Inflammatory macrophage (primary cell): ENCODE measurements at places on chromosomes 6 and 20.

GRCh38 chr6:52050051-52050405 lies 37.4 kb downstream of the PKHD1 start:
- DNase-seq = no peak

DNA sequence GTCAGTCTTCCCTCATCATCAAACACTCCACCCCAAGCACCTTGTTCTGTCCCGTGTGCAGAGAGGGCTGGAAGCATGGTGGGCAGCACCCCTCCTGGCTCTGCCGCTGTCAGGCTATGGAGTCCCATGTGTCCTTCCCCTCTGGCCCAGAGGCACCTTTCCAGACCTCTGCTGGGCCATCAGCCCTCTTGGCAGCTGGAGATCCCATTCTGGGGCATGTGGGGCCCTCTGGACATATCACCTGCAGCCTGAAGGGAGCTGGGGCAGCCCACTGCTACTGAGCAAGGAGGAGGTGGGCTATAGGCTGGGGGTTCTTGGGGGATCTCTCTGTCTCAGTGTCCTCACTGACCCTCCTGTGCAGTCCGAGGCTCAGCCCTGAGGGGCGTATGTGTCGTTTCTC lies 42.2 kb downstream of the SUN5 start:
- DNase-seq = no peak

GRCh38 chr6:28907394-28907793 lies 16.4 kb downstream of the TRIM27 start:
- peak; percentile 64 for DNase-seq

GRCh38 chr6:113530769-113531168 lies 326.4 kb upstream of the MARCKS start:
- no peak for DNase-seq

DNA sequence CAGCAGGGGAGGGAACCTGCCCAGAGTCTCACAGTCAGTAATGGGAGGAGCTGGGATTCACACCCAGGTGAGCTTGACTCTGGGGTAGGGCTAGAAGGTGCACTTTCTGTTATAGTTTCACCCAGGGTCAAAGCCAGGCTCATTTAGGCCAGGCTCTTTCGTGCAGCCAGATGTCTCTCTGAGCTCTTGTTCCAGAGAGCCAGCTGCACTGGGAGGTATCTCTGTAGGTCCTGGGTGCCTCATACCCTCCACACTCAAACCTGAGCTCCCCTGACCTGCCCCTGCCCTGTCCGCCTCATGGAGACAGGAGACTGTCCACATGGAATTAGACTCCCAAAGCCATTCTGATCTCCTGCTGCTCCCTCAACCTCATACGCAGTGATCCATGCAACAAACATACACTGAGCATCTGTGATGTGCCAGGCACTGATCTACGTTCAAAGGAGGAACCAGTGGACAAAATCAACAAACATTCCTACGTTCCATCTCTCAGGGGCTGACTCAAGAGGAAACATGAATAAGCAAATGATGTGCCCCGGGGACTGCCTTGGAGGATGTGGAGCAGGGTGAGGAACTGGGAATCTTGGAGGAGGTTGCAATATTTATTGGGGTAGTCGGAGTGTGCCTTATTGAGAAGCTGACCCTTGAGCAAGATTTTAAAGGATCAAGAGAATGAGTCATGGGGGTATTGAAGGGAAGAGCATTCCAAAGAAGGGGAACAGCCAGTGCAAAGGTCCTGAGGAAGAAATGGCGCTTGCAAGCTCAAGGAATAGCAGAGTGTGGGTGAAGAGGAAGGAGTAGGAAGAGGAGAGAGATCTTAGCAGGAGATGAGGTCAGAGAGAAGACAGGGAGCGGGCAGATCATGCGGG lies 71.3 kb upstream of the TOX2 start:
- DNase-seq = peak; percentile 27

GRCh38 chr6:141688916-141689315 lies 443.8 kb upstream of the GJE1 start:
- DNase-seq = no peak

GRCh38 chr6:110358553-110359160 lies 508 bp upstream of the METTL24 start:
- DNase-seq = no peak

DNA sequence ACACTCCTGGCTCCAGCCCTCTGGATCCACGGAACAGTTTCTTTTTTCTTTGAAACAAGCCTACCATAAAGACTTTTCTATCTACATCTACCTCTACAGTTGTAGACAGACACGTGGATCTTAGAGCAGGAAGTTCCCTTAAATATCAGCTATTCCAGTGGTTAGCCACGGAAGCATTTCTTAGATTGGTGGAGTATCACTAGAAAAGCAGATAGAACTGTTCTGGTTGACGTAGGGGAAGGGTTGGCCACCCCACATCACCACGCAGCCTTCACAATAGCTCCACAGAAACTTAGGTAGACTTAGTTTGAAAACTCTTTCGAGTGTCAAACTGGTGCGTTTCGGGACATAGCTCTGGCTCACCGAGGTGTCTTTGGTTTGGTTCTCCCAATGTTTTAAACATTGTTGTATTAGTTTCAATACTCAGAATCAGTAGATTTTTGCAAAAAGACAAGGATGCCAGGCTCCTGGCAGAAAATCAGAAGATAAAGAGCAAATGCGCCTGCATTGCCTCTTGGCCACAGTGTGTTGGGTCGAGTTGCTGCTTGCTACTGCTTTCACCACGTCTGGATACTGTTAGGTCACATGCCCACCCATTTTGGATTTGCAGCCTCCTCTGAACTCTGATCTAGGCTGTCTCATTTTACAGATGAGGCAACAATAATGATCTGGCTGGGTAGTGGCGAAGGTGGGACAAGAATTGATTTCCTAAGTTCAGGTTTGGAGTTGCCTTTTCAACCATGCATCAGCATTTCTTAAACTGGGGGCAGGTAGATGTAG lies 71.5 kb upstream of the DTNBP1 start:
- no peak for DNase-seq

GRCh38 chr6:131825946-131826345 lies 18.1 kb downstream of the ENPP1 start:
- DNase-seq = no peak

DNA sequence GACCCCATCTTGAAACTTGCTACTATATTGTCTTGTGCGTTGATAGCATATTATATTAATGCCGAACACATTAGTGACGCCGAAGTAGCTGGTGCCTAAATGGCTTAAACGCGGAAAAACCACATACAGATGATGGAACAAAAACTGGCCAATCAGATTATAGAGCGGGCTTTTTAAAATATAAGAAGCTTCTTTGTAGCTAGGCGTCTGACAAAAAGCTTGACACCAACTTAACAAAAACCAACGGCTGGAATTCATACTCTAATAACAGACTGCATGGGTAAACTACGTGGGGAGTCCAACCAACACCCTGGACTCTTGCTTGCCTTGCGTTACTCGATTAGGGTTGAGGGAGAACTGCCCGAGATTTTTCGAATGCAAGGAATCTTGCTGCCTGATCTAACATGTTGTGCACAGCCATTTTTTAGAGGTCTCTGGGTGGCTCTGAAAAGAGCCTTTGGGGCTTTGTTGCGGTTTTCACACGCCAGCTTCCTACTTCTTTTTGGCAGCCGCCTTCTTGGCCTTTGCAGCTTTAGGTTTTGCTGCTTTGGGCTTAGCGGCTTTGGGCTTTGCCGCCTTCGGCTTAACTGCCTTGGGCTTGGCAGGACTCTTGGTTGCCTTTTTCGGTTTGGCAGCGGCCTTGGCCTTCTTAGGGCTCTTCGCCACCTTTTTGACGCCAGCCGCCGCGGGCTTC lies 45.7 kb downstream of the OR2B2 start:
- peak; percentile 87 for DNase-seq

- no peak for DNase-seq
Observed at GRCh38 chr6:108958900-108959770, 110.9 kb downstream of the ARMC2 start.

DNA sequence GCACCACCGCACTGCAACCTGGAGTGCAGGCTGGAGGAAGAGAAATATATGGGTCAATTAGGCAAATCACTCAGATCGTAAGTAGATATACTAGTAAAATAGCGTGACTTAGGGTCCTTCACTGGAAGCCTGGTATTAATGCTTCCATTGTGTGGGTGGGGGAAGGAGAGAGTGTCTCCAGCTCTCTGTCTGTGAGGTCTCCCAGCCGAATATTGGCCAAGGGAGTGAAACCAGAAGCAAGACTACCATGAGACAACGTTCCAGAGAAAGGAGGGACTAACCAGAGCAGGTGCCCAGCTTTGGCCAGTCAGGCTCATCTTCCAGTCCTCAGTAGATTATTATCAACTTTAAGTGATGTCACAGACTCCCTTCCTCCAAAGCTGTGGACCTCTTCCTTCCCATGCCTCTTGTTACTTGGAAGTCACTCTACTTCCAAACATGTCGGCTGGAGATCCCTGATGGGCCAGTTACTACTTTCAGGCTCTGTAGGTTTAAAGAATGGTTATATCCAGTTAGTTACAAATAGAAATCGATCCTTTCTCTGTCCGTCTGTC lies 28.8 kb downstream of the MTHFD1L start:
- DNase-seq = no peak

- no peak for DNase-seq
Observed at GRCh38 chr20:62595491-62595890, 46.8 kb upstream of the SLCO4A1 start.

DNA sequence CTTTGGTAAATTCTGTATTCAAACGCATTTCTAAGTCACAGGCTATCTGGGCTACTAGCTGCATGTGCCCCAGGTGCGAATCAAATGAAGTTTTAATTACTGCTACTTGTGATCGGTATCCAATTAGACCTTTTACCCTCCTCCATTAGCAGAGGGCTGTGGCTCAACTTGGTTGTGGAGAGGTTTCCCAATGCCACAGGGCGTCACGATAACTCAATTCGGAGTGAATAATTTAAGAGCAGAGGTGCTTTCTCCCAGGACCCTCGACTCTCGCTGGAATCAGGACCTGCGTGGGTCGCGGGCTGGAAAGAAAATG lies 640 bp downstream of the SAYSD1 start:
- DNase-seq = no peak

- no peak for DNase-seq
Observed at GRCh38 chr6:169035385-169036240, 218.0 kb downstream of the THBS2 start.

DNA sequence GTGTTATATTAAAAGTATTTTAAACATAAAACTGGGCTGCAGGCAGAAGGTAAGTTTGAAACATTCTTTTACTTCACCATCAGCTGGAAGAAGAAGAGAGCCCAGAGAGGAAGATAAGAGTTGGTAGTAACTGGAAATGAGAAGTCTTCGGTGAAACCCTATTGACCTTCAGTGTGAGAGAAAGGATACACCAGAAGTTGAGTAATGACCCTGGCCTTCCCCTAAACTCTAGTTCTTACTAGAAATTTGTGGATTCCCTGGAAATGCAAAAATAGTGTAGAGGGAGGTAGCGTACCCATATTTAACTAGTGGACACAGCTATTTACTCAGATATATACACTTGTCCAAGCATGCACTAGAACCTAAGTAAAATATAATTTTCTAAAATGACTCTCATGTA lies 8.0 kb upstream of the EPM2A start:
- DNase-seq = peak; percentile 40

- DNase-seq = no peak
Observed at GRCh38 chr6:11605507-11605905, 68.0 kb downstream of the TMEM170B start.

DNA sequence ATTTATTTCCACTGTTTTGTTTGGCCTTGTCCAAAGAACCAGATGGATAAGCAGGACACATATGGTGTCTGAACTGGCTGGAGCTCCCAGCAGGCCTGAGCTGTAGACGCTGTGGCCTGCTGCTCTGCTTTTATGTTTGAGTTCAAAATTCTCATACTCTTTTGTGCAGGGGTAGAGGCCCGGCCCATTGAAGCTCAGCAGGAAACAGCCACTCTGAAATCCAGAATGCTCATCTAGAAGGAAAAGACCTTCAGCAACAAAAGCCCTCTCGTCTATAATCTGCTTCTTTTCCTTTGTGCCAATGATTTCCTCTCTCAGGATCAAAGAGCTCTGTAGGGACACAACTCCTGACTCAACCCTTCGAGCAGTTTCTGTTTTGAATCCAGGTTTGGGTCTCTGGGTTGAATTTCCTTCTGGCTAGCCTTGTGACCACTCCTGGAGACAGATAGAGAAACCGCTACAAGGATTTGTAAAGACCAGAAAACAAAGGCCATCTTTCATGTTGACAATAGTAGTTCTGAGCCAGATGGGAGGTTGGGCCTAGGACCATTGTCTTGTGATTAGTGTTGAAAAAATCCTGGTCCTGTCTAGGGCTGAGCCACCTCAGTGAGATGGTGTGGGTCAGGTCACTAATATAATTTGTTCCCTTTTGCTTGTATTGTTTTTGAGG lies 446.7 kb downstream of the BCKDHB start:
- DNase-seq = no peak

GRCh38 chr6:29146179-29146578 lies 24.5 kb upstream of the OR2J2 start:
- no peak for DNase-seq

GRCh38 chr20:50242548-50242862 lies 51.9 kb downstream of the CEBPB start:
- no peak for DNase-seq

DNA sequence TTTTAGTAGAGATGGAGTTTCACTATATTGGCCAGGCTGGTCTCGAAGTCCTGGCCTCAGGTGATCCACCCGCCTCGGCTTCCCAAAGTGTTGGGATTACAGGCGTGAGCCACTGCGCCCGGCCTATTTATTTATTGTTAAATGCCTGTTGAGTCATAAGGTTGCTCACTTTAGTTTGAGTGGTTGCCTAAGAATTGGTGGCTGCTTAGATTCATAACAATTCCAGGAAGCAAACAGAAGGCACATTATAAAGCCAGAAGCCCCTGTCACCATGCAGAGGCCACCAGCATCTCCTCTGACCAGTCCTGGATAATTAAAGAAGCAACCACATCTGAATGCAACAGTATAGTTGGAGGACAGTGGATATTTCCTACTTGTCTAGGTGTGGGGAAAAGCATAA lies 24.0 kb upstream of the ARMH2 start:
- DNase-seq = no peak

GRCh38 chr6:165769884-165770283 lies 106.8 kb upstream of the PDE10A start:
- DNase-seq = no peak

DNA sequence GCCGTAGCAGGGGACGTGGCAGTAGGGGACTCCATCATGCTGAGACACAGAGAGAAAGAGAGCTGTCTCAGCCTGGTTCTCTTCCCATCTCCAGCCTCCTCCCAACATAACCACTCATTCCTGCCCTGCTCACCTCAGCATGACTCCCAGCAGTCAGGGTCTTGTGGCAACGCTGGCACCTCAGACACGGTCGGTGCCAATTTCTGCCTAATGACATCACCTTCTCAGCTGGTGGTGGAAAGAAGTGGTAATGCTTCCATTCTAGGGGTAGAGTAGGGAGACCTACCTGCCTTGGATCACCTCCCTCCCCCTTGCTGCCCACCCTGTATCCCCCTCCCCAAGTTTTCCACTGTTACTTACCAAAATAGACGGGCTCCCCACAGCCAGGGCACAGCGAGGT lies 2.5 kb downstream of the CRIP3 start:
- DNase-seq = no peak

GRCh38 chr20:54517241-54517975 lies 42.0 kb downstream of the DOK5 start:
- no peak for DNase-seq

DNA sequence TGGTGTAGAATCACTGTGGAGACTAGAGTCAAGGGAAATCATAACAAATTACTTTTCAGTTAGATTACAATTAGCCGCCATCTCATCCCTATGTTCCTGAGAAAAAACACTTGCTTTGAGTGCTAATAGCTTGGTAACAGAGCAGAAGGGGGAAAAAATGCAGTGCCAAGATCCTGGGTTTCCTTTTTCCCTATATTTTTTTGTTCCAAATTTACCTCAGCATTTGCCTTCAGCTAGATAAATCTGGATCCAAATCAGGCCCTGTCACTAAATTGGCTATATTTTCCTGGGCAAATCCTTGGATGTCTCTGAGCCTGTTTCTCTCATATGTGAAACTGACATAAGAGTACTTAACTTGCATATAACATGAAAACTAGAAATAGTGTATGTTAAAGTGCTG lies 86.0 kb downstream of the TENT5A start:
- no peak for DNase-seq
